ENCODE measurements at places on chromosomes 5 and 9. TPM values are rescaled to one million over a fixed set of nuclear protein-coding genes. Genes with fewer than 3 reads are reported as not detected.

TNIP1 gene
- 102 TPM for polyA plus RNA-seq

CATSPER3 gene
- 0.24 TPM for polyA plus RNA-seq

SPATA6L gene
- 0.45 TPM for polyA plus RNA-seq

ANKRD18A gene
- not detected for polyA plus RNA-seq

HNRNPH1 gene
- 937 TPM for polyA plus RNA-seq

FGF10 gene
- 7.0 TPM for polyA plus RNA-seq

B4GALT7 gene
- 19.9 TPM for polyA plus RNA-seq

SLC34A1 gene
- not detected for polyA plus RNA-seq
